ENCODE measurements at places on chromosomes 6 and 20.

- DNase-seq: no peak
Observed at GRCh38 chr6:118864341-118865099, 29.4 kb upstream of the ASF1A start.

GRCh38 chr6:41939848-41940758 lies 1.5 kb downstream of the CCND3 start:
- no peak for DNase-seq

DNA sequence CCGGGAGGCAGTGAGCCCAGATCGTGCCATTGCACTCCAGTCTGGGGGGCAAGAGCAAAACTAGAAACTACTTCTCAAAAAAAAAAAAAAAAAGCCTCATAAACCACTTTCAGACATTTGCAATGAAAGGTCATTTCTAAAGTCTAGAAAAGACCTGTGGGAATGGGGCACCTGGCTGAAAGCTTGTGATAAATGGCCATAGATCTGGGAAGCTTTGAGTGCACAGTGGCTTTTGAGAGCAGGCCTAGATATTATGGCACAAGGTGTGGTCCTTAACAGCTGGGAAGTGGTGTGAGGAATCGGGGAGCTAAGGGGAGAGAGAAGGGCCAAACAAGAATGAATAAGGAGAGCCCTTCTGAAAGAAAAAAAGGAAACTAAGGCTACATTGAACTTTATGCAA lies 33.2 kb downstream of the ID4 start:
- no peak for DNase-seq

- no peak for DNase-seq
Observed at GRCh38 chr6:32442977-32443552, 3.4 kb downstream of the HLA-DRA start.

- no peak for DNase-seq
Observed at GRCh38 chr20:41278936-41279335, 38.6 kb downstream of the ZHX3 start.

DNA sequence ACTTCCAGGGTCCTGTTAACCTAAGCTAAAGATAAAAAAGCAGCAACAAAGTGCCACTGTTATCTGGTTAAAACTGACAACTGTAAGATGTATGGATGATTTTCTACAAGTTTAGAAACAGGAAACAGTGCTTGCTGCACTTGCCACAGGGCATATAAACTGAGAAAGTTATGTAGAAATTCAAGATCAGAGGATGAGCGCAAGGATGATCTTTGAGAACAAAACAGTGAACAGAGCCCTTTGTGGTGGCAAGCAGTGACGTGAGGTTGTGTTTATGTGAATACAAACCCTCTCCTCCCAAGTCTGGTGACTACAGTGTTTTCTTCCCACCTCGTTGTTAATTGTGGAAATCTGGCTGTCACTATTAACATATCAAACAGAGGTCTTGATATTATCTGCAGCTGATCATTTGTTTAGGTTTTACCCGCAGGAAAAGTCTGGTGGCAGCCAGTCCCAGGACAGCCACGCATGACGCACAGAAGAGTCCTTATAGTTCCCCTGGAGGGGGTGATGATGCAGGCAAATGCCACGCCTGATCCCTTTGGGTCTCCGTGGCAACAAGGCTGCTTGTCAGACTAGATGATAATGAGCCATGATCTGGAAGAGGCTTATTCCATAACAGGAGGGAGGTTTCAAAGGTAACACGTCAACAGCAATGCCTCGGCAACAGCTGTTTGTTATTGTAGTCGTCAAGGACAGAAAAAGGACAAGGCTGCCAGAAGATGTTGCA lies 43.1 kb upstream of the TNFAIP3 start:
- peak; percentile 83 for DNase-seq

GRCh38 chr6:39050453-39051112 lies 2.0 kb downstream of the GLP1R start:
- no peak for DNase-seq

- DNase-seq: no peak
Observed at GRCh38 chr6:147639279-147639678, 130.8 kb downstream of the SAMD5 start.

GRCh38 chr6:168163096-168163731 lies 84.2 kb upstream of the FRMD1 start:
- DNase-seq: no peak

DNA sequence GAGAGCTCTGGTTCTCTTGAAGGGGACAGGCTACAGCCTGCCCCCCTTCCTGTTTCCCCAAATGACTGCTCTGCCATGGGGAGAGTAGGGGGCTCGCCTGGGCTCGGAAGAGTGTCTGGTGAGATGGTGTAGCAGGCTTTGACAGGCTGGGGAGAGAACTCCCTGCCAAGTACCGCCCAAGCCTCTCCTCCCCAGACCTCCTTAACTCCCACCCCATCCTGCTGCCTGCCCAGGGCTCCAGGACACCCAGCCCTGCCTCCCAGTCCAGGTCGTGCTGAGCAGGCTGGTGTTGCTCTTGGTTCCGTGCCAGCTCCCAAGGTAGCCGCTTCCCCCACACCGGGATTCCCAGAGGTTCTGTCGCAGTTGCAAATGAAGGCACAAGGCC lies 9.8 kb downstream of the VEGFA start:
- DNase-seq: no peak

- DNase-seq: no peak
Observed at GRCh38 chr20:46108435-46108841, 9.7 kb upstream of the CD40 start.

DNA sequence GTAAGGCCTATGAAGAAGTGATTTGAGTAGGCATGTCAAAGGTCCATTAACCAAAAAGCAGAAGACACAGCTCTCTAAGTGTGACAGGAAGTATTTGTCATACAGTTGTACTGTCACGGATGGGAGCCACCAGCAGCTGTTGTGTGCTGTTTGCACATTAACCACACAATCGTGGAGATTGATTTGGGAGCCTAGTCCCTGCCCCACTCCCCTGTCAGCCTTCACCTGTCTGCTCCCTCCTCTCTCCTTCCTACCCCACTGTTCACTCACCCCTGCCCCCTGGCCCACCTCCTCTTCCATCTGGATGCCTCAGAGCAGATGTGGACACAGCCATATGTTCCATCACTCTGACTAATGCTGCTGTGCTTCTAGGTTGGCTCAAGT lies 124.7 kb upstream of the SPACA1 start:
- no peak for DNase-seq

DNA sequence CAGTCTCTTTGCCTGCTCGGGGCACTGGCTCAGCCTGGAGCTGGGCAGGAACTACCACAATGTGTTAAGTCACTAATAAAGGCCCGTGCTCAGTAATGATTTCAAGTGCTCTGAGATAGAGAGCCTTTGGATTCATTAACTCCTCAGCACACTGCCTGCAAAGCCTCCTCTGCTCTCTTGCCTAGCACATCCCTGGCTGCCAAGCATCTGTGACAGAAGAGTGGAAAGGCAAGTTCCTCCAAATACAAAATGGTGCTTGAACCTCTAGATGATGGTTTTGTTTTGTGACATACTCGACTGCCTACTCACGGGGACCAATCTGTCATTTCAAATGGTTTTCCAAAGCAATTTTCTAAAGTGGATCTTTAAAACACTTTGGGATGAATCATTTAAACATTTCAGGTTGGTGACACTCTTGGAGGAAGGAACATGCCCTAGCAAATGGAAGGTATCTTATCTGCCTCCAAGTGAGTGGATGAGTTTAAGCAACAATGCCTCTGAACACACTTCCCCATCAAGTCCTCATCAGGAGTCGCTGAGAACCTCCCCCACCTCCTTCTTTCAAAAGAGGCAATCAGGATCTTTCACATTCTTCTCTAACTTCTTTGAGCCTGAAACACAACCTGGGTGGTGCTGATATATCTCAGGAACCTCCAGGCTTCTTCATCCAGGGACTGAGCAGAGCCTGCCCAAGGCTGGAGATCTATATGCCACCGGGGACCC lies 35.8 kb downstream of the METTL24 start:
- DNase-seq: no peak

- no peak for DNase-seq
Observed at GRCh38 chr20:59565768-59566461, 38.4 kb upstream of the PHACTR3 start.

DNA sequence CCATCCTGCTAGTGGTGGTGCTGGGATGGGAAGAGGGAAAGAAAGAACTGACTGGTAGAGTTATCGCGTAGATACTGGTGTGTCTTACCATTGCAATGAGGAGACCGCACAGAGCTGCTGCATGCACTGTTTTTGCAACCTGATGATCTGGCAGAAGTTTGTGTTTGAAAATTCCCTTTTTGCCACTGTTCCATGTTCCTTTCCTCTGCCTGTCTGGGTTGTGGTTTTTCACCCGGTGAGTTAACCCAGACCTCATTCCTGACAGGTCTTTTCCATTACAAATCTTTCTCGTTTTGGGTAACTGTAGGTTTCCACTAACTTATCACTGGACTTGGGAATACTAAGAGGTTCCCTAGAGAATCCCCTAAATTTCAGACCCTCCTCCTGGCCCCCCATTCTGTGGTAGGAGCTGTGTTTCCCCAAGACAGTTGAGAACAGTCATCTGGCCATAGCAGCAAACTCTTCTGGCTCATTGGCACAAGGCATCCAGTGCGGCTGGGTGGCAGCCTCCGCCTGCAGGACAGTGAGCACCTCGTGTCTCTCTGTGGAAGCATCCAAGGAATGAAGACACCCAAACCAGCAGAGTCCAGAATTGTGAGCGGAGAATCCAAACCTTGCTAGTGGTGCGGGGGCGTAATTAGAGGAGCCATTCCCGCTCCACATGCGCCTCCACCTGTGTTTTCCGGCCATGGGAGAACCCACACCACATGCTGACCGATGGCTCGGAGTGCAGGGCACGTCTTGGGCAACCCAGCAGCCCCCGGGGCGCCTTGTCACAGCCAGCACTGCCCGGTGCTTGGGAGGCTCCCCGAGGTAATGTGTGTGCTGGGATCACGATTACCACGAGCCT lies 32.8 kb downstream of the ERMARD start:
- DNase-seq: no peak

DNA sequence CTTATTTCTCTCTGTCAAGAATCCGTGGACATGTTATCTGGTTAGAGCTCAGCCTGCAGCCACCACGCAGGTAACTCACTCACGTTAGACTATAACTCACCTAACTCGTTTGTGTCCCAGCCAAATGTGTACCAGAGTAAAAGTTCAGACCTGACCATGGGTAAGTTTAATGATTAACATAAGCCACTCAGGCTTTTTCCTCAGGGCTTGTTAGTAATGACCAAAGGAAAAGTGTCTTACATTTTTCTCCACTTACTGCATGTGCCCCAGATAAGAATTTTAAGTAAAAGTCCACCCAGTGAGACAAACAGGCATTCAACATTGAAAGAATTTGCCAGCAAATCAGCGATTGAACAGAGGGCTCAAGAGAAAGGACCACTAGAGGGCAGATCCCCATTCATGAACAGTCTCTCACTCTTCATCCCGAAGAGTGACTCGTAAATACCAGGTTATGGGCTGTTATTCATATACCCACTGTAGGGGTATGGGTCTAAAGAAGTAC lies at the start of gene PKHD1:
PKHD1 (minus strand) TSS at position 116 of the 502 bp plus-strand sequence. CDS start 2,680 bp downstream, outside the sequence.
- no peak for DNase-seq

DNA sequence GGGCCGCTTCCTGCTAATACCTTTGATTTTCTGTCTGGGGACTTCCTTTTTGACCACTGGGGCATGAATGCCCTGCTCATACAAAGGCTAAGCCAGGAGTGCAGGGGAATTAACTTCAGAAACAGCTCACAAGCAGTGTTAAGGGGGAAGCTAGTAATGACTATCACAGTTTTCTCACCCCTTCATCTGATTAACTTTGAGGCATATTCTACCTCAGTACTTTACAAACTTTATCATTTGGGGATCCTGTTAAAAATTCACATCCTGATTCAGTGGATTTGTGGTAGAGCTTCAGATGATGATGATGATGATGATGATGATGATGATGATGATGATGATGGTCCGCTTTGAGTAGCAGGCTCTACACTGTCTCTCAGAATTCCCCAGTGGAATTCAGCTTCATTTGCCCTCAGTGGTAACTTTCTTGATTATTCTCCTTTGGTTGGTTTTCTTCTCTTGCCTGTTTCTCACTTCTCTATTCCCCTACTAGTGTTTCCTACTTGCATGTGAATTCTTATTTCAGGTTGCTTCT lies 78.4 kb upstream of the TMEM170B start:
- no peak for DNase-seq

DNA sequence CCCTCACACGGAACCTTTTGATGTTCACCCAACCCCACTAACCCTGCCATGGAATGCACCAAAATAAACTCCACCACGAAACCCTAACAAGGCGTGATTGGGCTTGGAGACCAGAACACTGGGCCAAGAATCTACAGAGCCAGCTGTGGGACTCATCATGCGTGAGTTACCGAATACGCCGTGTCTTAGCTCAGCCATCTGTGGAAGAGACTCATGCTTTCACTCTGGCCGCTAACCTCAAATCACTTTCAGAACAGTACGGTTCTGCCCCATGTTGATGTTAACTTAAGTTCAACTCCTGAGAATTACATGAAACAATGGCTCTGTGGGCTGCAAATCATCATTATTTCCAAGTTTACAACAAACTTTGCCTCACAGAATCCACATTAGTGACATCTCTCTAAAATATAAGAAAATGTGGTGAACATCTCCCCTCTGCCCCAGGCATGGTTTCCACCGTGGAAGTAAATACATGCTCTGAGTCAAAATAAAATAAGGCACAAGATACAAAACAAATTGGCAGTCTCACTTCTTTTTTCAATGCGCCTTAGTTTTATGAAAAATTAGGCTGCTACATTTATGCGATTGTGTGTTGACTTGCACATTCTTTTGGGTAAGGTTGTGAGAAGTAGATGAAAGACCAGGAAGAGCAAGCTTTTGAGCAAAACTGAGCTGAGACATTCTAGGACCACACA lies 308.9 kb upstream of the EXOC2 start:
- no peak for DNase-seq

DNA sequence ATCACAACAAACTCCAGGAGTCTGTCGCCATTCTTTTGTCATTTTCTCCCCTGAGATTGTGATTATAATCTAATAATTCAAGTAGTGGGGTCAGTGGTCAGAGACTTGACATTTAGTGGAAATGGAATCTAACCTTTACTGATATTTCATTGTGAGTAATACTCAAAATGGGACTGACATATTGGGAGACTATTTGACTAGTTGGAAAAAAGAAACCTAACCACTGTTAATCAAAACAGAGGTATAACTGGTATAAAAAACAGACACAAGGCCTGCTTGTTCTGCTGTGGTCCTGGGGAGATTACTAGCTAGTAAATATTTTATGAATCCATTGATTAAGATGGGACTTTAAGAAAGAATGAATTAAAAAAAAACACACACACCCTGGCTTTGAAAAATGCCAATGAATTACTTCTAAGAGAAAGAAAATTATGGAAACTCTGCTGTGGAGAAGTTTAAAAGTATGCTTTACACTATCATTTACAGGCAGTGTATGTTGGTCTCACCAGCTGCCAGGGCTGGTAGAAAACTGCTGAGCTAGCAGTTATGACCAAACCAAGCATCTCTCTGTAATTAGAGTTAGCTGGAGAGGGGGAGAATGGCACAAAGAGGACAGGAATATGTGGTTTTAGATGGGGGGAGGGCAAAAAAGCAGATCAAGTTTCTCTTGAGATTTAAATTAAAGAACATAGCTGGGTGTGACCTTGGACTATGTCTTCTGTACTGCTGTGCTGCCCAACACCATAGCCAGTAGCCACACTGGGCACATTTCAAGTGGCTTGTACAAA lies 103.7 kb downstream of the FYN start:
- DNase-seq: no peak

All from effector CD8-positive, alpha-beta T cell (primary cell).